Camera-type eye (tissue), 1 donor: ENCODE measurements at places on chromosomes 7 and 10. TPM values are rescaled to one million over a fixed set of nuclear protein-coding genes. Genes with fewer than 3 reads are reported as not detected.

The OPALIN gene
- total RNA-seq, result not detected

The NPTX2 gene
- total RNA-seq, result 16.8 TPM

The IFIT1 gene
- total RNA-seq, result 17.8 TPM

The FZD8 gene
- total RNA-seq, result 20.7 TPM

The GPR15LG gene
- not detected for total RNA-seq

The AKR1C8 gene
- total RNA-seq, result 0.27 TPM

The KIN gene
- 13.8 TPM for total RNA-seq

The ANKRD16 gene
- 15.1 TPM for total RNA-seq

The CRHR2 gene
- total RNA-seq, result 0.60 TPM

The SLC16A12 gene
- 4.4 TPM for total RNA-seq

The RNF148 gene
- total RNA-seq, result 4.3 TPM

The PUS7 gene
- 13.4 TPM for total RNA-seq

The HOXA9 gene
- not detected for total RNA-seq

The CADPS2 gene
- total RNA-seq, result 29.2 TPM

The WEE2 gene
- total RNA-seq, result 0.27 TPM

The CUL1 gene
- 69.1 TPM for total RNA-seq

The COX15 gene
- 54.6 TPM for total RNA-seq

The TMEM196 gene
- 9.7 TPM for total RNA-seq

The MSRB2 gene
- total RNA-seq, result 21.7 TPM

The ANKRD7 gene
- total RNA-seq, result 4.4 TPM

The SH2B2 gene
- total RNA-seq, result 16.7 TPM

The ZNF783 gene
- 18.6 TPM for total RNA-seq

The SLC39A12 gene
- total RNA-seq, result 18.0 TPM

The ITPRID1 gene
- total RNA-seq, result 0.11 TPM

The LRIT1 gene
- 51.8 TPM for total RNA-seq

The ENKUR gene
- total RNA-seq, result 1.7 TPM

The GJD4 gene
- not detected for total RNA-seq

The NOC3L gene
- total RNA-seq, result 40.8 TPM

The ELOVL3 gene
- 0.66 TPM for total RNA-seq

The MKX gene
- 13.1 TPM for total RNA-seq

The MMRN2 gene
- 33.5 TPM for total RNA-seq

The GNAT3 gene
- not detected for total RNA-seq

The TRIP6 gene
- total RNA-seq, result 44.5 TPM

The IDI1 gene
- total RNA-seq, result 72.8 TPM

The ABCC2 gene
- total RNA-seq, result 3.4 TPM

The KCP gene
- 1.9 TPM for total RNA-seq

The FOXI2 gene
- total RNA-seq, result not detected

The DGKB gene
- 22.7 TPM for total RNA-seq

The TET1 gene
- 55.9 TPM for total RNA-seq

The SPDYE5 gene
- total RNA-seq, result 0.22 TPM
